ENCODE measurements at places on chromosomes 4 and X.
A peak's percentile ranks its signal among the peaks of the same experiment; 100 is the strongest.

- H3K36me3 ChIP-seq = no peaks in the 10 kb centered on the region
- peak overlapping the region; percentile 54 for H3K4me3 ChIP-seq
- H3K27ac ChIP-seq = peak overlapping the region; percentile 84
Measured at GRCh38 chr4:15653864-15654592, 1.1 kb downstream of the FBXL5 start.

- no peaks in the 10 kb centered on the region for H3K36me3 ChIP-seq
- DNase-seq = peak; percentile 18
- H3K27me3 ChIP-seq = peaks cover 2% of the 10 kb centered on the region
- H3K4me1 ChIP-seq = peaks cover 2% of the 10 kb centered on the region
- H3K4me3 ChIP-seq = no peak overlapping the region
Measured at GRCh38 chr4:83009529-83009928, 1.1 kb downstream of the LIN54 start.

DNA sequence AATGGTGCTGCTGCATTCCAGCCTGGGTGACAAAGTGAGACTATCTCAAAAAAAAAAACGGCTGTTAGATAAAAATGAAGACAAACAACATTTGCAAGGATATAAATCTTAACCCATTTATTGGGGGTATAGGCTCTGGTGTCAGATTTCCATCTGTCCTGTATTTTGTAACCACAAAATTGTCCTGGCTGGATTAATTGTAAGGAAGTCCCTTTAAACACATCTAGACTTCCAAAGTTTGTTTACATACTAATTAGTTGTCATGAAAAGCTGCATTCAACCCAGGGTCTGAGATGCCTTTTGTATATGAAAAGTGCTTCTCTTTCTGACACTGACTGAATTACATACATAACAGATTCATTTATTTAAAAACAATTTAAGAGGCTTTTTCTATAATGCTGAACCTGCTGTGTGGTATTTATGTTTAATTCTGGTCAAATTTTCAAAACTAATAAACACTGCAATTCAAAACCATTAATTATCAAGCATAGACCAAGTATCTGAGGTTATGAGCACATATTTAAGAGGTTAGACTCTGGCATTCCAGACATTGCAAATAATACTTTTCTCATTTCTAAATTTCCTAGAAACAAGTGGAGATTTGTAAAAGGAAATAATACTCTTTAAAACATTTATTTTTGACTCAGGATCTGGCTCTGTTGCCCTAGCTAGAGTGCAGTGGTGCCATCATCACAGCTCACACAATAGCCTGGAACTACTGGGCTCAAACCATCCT, 17.5 kb upstream of the UGDH start:
- no peak overlapping the region for H3K27ac ChIP-seq
- no peaks in the 10 kb centered on the region for H3K27me3 ChIP-seq
- no peak for DNase-seq
- H3K4me1 ChIP-seq = no peaks in the 10 kb centered on the region
- H3K4me3 ChIP-seq = no peak overlapping the region

DNA sequence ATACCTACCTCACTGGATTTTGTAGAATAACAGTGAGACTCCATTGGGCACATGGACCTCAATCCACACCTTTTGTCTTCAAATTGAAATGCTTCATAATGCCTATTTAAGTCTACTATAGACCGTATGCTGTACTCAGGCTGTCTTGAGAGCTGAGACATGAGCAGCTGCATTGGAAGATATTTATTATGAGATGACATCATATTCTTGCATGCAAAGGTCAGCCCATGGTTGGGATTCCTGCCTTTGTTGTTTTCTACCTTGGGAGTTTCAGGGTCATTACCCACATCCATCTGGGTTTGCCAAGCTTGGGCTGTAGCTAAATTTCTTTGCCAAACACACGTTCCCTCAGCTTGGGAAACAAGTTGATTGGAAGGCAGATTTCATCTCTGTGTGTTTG, 33.2 kb upstream of the MAMLD1 start:
- DNase-seq = no peak
- no peaks in the 10 kb centered on the region for H3K27me3 ChIP-seq
- no peaks in the 10 kb centered on the region for H3K36me3 ChIP-seq
- no peak overlapping the region for H3K27ac ChIP-seq

DNA sequence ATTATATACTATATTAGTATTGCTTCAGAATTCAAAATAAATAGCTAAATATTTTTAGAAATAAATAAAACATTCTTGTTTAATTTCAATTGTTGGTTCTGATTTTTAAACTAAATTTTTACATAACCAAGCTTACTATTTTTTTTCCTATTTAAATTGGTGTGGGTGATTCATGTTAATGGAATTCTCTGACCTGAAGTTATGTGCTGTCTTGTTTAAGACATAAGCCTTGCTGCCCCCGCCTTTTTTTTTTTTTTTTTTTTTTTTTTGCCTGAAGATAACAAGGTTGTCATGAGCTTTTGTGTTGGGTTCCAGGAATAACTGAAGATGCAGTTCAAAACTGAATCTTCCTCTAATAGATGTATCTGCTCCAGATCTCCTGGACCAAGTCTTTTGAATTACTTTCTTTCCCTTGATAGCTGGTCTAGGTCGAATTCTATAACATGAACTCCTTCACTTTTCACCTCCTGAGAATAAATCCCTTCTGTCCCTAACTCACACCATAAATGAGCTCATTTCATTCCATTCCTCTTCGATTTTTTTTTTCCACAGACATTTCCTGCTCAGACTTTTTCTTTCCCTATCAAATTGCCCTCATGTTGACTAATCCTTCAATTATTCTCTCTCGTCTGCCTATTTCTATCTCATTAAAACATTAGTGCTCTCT, 261.5 kb upstream of the FTHL17 start:
- DNase-seq = peak; percentile 67
- no peak overlapping the region for H3K27ac ChIP-seq
- no peaks in the 10 kb centered on the region for H3K4me1 ChIP-seq
- H3K36me3 ChIP-seq = no peaks in the 10 kb centered on the region

- H3K36me3 ChIP-seq = no peaks in the 10 kb centered on the region
- no peak for DNase-seq
- no peaks in the 10 kb centered on the region for H3K4me1 ChIP-seq
- no peak overlapping the region for H3K27ac ChIP-seq
- H3K4me3 ChIP-seq = no peak overlapping the region
Measured at GRCh38 chrX:153773741-153774575, 6.9 kb upstream of the SRPK3 start.

DNA sequence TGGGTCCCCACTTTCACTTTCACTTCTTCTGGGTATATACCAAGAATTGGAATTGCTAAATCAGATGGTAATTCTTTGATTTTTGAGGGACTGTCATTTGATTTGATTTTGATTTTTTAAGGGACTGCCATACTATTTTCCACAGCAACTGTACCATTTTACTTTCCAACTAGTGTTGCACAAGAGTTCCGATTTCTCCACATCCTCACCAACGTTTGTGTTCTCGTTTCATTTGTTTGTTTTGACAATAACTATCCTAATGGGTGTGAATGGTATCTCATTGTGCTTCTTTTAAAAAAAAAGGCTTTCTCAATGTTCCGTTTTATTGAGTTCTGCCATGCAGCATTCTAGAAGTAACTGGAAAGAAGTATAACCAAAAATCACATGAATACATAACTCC, 62.6 kb downstream of the C4orf46 start:
- no peak for DNase-seq
- no peaks in the 10 kb centered on the region for H3K4me1 ChIP-seq
- no peaks in the 10 kb centered on the region for H3K36me3 ChIP-seq
- H3K4me3 ChIP-seq = no peak overlapping the region
- no peaks in the 10 kb centered on the region for H3K27me3 ChIP-seq

DNA sequence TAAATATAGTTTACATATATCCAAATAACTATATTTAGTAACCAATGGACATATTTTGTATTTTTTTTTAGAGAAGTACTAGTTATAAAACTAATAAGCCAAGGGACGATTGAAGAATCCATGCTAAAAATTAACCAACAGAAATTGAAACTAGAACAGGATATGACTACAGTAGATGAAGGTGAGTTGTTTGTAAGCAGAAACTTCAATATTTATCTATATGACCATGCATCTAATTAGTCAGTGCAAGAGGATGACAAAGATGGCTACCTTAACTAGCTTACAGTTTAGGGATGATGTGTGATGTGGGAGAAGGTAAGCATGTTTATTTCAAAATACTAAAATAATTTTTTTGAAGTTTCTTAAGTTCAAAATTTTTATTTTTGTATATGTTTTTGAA, 57.7 kb downstream of the HPGDS start:
- no peaks in the 10 kb centered on the region for H3K4me1 ChIP-seq
- DNase-seq = no peak
- no peaks in the 10 kb centered on the region for H3K27me3 ChIP-seq
- no peak overlapping the region for H3K4me3 ChIP-seq
- H3K36me3 ChIP-seq = no peaks in the 10 kb centered on the region

- H3K27me3 ChIP-seq = no peaks in the 10 kb centered on the region
- H3K4me3 ChIP-seq = no peak overlapping the region
- no peak overlapping the region for H3K27ac ChIP-seq
- H3K36me3 ChIP-seq = no peaks in the 10 kb centered on the region
- H3K4me1 ChIP-seq = no peaks in the 10 kb centered on the region
Measured at GRCh38 chr4:45663003-45663402, 460.9 kb downstream of the GABRG1 start.

DNA sequence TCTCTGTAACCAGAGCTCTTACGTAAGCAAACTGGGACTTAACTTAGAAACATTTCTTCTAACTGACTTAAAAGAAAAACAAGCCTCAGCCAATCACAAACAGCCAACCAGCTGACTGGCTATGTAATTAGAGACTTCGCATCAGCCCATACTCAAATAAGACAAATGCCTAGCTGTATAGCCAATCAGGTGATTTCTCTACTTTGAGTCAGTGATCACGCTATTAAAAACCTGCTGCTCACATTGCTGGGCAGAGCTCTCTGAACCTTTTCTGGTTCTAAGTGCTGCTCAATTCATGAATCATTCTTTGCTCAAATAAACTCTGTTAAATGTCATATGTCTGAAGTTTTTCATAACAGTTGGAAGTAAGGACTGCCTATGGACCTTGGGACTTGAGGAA, 9.9 kb upstream of the SMIM10L2A start:
- H3K4me1 ChIP-seq = no peaks in the 10 kb centered on the region
- no peak overlapping the region for H3K4me3 ChIP-seq
- no peaks in the 10 kb centered on the region for H3K36me3 ChIP-seq
- H3K27ac ChIP-seq = no peak overlapping the region

- H3K4me1 ChIP-seq = peaks cover 2% of the 10 kb centered on the region
- no peak overlapping the region for H3K4me3 ChIP-seq
- no peaks in the 10 kb centered on the region for H3K27me3 ChIP-seq
- peak; percentile 43 for DNase-seq
- H3K27ac ChIP-seq = no peak overlapping the region
- no peaks in the 10 kb centered on the region for H3K36me3 ChIP-seq
Measured at GRCh38 chrX:153474718-153475117, 4.3 kb upstream of the HAUS7 start.

GRCh38 chrX:43949669-43950068, 23.5 kb downstream of the NDP start:
- peak; percentile 81 for DNase-seq
- no peaks in the 10 kb centered on the region for H3K27me3 ChIP-seq
- no peak overlapping the region for H3K27ac ChIP-seq
- H3K4me3 ChIP-seq = no peak overlapping the region
- H3K36me3 ChIP-seq = no peaks in the 10 kb centered on the region
- no peaks in the 10 kb centered on the region for H3K4me1 ChIP-seq

- peak overlapping the region; percentile 65 for H3K27ac ChIP-seq
- H3K4me1 ChIP-seq = peaks cover 9% of the 10 kb centered on the region
- H3K36me3 ChIP-seq = no peaks in the 10 kb centered on the region
- H3K27me3 ChIP-seq = no peaks in the 10 kb centered on the region
- H3K4me3 ChIP-seq = no peak overlapping the region
Measured at GRCh38 chr4:48127682-48128404, 6.2 kb downstream of the TXK start.

GRCh38 chrX:151402719-151403390, 5.8 kb downstream of the VMA21 start:
- H3K4me3 ChIP-seq = no peak overlapping the region
- no peak for DNase-seq
- no peaks in the 10 kb centered on the region for H3K27me3 ChIP-seq
- H3K27ac ChIP-seq = no peak overlapping the region

- peak; percentile 23 for DNase-seq
- no peaks in the 10 kb centered on the region for H3K36me3 ChIP-seq
- no peaks in the 10 kb centered on the region for H3K27me3 ChIP-seq
Measured at GRCh38 chrX:8037593-8038348, 110.6 kb upstream of the PNPLA4 start.

- H3K27ac ChIP-seq = no peak overlapping the region
- H3K27me3 ChIP-seq = no peaks in the 10 kb centered on the region
- H3K4me3 ChIP-seq = no peak overlapping the region
- no peak for DNase-seq
Measured at GRCh38 chrX:135480076-135480475, 40.4 kb upstream of the INTS6L start.

- H3K4me1 ChIP-seq = no peaks in the 10 kb centered on the region
- no peak overlapping the region for H3K27ac ChIP-seq
- no peaks in the 10 kb centered on the region for H3K36me3 ChIP-seq
- H3K4me3 ChIP-seq = no peak overlapping the region
- no peaks in the 10 kb centered on the region for H3K27me3 ChIP-seq
Measured at GRCh38 chr4:75432683-75433082, 81.5 kb downstream of the RCHY1 start.

GRCh38 chr4:187666034-187666433, 329.5 kb upstream of the ZFP42 start:
- H3K27ac ChIP-seq = no peak overlapping the region
- no peaks in the 10 kb centered on the region for H3K4me1 ChIP-seq
- H3K4me3 ChIP-seq = no peak overlapping the region
- H3K27me3 ChIP-seq = no peaks in the 10 kb centered on the region

GRCh38 chr4:167842487-167842886, 249.8 kb upstream of the ANXA10 start:
- no peaks in the 10 kb centered on the region for H3K36me3 ChIP-seq
- H3K27me3 ChIP-seq = no peaks in the 10 kb centered on the region
- no peaks in the 10 kb centered on the region for H3K4me1 ChIP-seq
- H3K27ac ChIP-seq = no peak overlapping the region
- no peak overlapping the region for H3K4me3 ChIP-seq

DNA sequence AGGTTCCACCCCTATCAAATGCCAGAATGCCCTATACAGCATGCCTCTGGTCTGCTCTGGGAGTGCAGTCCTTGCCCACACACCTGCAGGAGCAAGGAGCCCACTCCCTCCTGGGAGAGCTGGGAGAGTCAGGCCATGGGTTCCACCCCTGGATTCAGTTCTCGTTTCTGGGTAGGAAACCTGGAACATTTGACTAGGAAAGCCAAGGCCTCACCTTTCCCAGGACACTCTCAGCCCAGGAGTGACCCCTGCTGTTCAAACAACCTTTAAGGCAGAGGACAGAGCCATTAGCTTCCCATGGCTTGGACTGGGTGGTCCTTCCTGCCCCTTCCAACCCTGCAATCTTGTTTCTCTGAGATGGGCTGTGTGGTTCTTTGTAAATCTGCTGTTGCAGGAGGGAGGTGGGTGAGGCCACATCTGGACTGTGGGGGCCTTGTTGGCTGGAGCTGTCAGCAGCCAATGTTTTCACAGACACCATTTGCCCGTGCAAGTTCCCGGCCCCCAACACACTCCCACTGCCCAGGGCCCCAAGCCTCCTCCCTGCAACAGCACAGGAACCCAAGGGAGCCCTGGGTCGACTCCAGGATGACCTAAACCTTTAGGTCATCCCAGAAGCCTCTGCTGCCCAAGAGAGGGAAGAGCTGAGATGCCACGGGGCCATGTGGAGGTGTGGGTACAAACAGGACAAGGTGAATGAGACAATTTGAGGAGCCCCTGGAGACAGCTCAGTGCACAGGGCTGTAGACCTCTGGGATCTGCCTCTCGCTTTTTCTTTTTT, 104.4 kb downstream of the PJA1 start:
- H3K27me3 ChIP-seq = no peaks in the 10 kb centered on the region
- H3K4me3 ChIP-seq = no peak overlapping the region
- DNase-seq = peak; percentile 76
- no peaks in the 10 kb centered on the region for H3K36me3 ChIP-seq

Data from mesendoderm (in vitro differentiated cells).